Aorta (tissue), 5 donors: ENCODE measurements at places on chromosomes 4 and X. TPM values are rescaled to one million over a fixed set of nuclear protein-coding genes. Genes with fewer than 3 reads are reported as not detected.

GRCh38 chrX:40262157-40263013 is 164.6 kb upstream of the BCOR start:
- H3K27me3 ChIP-seq, result no peaks in the 10 kb centered on the region
- no peak for DNase-seq
- H3K36me3 ChIP-seq, result no peaks in the 10 kb centered on the region
- H3K27ac ChIP-seq, result no peak overlapping the region
- no peak overlapping the region for H3K4me3 ChIP-seq
- no peaks in the 10 kb centered on the region for H3K4me1 ChIP-seq

DNA sequence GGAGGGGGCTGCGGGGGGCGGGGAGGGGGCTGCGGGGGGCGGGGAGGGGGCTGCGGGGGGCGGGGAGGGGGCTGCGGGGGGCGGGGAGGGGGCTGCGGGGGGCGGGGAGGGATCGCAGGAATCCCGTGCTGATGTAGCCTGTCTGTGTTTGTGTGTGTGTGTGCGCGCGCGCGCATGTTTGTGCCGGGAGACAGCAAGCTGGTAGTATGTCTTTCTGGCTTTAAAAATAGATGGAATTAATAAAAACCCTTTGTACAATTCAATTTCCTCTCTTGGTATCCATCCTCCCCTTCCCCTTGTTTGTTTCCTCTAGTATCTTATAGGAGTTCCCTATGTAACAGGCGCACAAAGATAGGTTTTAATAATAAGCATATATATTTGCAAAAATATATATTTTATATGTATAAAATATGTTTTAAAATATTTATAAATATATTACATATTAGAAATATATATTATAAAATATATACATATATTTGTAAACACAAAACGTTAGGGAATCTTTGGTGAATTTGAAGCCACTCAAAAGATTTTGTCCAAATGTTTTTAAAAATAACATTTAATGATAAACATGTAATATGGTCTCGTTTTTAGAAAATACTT is 782 bp downstream of the ARHGAP24 start:
- no peaks in the 10 kb centered on the region for H3K36me3 ChIP-seq
- H3K4me1 ChIP-seq, result no peaks in the 10 kb centered on the region
- no peak overlapping the region for H3K27ac ChIP-seq
- no peak overlapping the region for H3K4me3 ChIP-seq

- no peak overlapping the region for H3K4me3 ChIP-seq
- no peak overlapping the region for H3K27ac ChIP-seq
- H3K36me3 ChIP-seq, result no peaks in the 10 kb centered on the region
Measured at GRCh38 chrX:150162141-150162540, 201.0 kb upstream of the MAMLD1 start.

- H3K27ac ChIP-seq, result no peak overlapping the region
- DNase-seq, result no peak
- H3K4me3 ChIP-seq, result no peak overlapping the region
- no peaks in the 10 kb centered on the region for H3K27me3 ChIP-seq
Measured at GRCh38 chrX:101491943-101492342, 6.7 kb downstream of the ARMCX4 start.

The KIAA1210 gene
- not detected for total RNA-seq
